ENCODE measurements at places on chromosomes 4 and X.

DNA sequence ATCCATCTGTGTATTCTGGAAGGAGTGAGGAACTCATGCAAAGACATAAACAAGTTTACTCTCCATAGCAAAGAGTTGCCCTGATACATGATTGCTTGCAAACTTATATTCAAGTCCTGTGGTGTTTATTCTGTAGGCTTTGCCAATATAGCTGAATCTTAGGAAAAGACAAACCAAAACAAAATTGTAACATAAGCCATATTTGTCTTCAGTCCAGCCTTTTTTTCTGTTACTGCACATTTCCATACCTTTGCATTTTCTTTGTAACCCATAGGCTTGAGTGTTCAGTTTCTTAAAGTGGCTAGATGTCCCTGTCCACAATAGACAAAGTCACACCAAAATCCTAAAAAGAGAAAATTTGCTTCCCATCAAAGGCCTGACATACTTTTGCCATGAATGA lies 120.4 kb downstream of the PPARGC1A start:
- DNase-seq: no peak

GRCh38 chrX:153410888-153411254 lies 401 bp upstream of the ZFP92 start:
- DNase-seq: no peak

DNA sequence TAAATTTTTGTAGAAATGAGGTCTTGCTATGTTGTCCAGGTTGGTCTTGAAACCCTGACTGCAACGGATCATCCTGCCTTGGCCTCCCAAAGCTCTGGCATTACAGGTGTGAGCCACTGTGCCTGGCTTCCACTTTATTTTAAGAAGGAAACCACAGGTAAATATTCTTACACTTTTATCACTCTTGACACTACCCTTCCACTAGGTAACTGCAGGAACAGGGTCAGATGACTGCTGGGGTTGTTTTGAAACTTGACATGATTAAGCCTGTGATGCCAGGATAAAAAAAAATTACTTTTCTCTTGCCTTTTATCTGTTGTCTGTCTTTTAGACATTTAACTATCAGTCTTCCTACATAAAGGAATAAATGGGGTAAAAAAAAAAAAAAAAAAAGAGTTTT lies 43.5 kb downstream of the COQ2 start:
- DNase-seq: no peak

DNA sequence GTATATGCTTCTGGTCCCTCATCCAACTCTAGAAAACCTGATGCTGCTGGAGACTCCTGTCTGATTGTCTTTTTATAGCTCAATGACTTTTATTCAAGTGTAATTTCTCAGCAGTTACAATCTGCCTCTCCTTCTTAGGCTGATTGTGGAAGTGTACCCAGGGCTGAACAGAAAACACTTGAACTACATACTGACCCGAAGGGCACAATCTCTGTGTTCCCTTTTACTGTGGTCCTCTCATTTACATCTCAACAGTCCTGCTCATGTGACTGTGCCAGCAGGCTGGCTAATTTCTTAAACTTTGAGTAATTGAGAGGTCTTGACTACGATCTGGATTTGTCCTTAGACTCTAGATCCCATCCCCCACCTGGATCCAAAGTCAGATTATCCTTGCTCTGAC lies 863.4 kb downstream of the PDHA2 start:
- DNase-seq: no peak

DNA sequence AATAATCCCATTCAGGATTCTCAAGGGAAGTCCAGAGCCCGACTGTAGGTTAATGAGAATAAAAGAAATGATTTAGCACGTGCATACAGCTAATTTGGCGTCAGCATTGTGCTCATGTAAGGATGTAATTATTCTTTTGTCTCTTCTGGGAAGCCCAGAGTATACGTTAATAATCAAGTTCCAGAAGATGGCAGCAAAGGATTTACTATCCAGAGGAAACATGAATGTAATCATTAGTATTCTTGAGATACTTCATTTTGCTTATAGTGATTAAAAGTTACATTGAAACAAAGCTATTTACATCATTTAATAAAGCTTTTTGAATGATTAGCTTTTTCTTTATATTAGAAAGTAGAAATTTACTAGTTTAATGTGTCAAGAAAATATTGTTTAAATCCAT lies 27.1 kb upstream of the MAP9 start:
- DNase-seq: no peak

DNA sequence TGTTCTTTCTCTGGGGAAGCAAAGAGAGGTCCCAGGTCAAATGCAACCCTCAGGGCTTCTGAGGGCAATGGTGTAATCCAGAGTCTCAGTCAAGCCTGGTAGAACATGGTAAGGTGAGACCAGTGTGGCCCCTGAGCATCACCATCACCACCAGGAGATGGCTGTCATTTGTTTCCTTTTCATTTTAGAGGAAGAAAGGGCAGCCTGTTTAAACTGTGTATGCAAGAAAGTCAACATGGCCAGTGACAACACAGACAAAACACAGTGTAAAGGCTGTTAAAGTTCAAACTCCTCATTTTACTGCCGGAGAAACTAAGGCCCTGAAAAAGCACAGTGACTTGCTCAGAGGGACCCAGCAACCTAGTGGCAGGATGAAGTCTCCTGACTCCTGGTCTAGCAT lies 2.0 kb upstream of the EDA start:
- DNase-seq: no peak

DNA sequence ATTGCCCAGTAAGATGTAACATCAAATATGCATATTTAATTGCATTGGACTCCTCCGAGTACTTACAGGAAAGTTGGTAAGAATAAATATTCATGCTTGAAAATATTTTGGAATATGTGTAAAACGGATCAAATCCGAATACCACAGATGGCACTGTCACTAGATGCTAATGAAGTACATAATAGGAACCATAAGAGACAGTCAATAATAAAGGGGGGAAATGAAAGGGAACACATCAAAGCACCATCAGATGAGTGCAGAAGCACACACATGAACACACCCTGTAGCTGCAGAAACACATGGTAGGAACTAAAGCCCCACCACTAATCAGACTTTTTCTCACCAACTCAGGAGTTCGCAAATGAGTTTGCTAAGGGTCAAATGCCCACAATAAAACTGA lies 52.2 kb upstream of the PAGE5 start:
- DNase-seq: no peak

DNA sequence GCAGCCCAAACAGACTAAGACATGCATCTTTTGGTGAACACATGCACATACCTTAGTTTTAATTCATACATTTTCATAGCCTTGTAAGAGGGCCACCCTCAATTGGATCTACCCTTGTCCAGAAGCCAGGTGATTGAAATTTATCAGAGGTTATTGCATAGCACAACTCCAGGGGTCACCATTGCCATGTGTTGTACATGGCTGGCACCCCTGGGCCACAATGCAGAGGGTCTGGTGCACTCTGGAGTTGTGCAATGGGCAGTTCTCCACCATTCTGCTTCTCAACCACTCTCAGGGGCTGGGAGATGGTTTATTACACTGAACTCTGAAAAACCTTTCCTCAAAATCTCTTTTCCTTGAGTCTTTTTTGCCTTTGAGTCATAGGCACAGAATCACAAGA lies 184.4 kb upstream of the CXorf66 start:
- DNase-seq: no peak

- DNase-seq: no peak
These were observed 109.6 kb downstream of the ANXA3 start for GRCh38 chr4:78661086-78661690.

DNA sequence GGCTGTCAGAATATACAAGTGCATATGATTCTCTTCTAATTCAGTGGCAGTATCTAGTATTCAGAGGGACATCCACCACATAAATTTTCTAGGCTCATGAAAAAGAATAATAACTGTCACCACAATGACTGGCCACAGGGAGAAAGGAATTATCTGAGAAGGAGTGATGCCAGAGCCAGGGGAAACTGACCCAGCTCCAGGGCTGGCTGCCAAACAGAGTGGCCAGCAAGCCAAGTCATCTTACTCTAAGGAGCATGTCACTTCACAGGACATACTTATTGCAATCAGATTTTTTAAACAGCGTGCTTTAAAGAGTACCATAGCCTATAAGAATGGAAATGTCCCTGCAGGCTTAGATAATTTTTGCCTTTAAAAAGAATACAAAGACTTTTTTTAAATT lies 5.8 kb upstream of the SEPTIN11 start:
- no peak for DNase-seq

DNA sequence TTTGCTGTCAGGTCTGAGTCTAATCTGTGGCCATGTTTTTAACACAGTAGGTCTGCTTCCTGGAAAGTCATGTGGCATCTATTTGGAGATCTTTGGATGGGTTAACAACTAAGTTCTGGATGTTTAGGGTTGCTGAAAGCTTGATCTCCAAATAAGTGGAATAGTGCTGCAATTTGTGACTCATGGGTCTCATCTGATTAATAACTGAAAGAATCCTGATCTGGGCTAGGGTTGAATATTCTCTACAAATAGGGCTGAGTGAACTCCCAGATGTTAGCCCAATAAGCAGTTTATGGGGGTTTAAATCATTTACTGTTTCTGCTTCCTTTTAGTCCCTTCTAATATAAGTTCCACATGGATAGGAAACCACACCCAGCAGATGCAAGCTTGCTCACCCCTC lies 23.1 kb downstream of the CT47C1 start:
- no peak for DNase-seq

DNA sequence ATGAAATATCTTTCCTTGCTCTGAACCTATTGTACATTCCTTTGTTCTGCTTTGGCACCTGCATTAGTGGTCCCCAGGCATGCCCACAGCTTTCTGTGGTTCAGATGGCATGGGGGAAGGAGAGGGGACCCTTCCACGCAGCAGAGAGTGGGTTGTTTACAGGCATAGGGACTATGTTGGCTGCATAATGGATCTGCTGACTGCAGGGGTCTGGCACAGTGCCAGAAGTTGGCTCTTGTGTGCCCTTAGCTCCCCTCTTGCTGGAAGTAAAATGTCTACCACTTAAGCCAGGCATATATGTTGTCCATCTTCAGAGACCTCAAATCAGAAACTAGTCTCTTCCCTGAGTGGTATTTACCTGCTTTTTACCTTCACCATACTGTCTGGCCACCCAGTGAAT lies 651.9 kb upstream of the PCDH7 start:
- no peak for DNase-seq

GRCh38 chrX:74349387-74349786 lies 45.4 kb downstream of the ZCCHC13 start:
- no peak for DNase-seq

- no peak for DNase-seq
These were observed 24.6 kb upstream of the MOB1B start for GRCh38 chr4:70877556-70877955.

- no peak for DNase-seq
These were observed 17.7 kb upstream of the ELOVL6 start for GRCh38 chr4:110216129-110216528.

GRCh38 chr4:138204507-138204906 lies 37.6 kb downstream of the SLC7A11 start:
- no peak for DNase-seq

DNA sequence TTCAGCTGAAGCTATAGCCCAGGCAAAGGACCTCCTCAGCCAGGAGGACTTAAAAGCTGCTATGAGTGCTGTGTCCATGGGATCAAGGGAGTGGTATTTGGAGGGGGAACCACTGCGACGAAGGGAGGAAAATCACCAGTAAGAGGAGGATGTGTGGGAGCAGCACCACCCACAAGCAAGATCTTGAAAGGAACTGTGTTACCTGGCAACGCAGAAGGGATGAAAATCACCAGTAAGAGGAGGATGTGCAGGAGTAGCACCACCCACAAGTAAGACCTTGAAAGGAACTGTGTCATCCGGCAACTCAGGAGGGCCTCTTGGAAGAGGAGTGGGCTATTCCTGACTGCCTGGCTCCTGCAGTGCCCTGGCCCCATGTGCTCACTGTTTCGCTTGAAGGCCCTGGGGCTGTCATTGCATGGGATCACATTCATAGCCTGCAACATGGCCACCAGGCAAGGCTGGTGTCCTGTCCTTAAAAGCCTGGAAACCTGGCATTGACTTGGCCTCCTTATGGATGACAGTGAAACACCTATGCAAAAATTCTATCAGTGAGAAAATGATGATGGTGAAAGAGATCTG lies 48.3 kb downstream of the TRMT44 start:
- no peak for DNase-seq

DNA sequence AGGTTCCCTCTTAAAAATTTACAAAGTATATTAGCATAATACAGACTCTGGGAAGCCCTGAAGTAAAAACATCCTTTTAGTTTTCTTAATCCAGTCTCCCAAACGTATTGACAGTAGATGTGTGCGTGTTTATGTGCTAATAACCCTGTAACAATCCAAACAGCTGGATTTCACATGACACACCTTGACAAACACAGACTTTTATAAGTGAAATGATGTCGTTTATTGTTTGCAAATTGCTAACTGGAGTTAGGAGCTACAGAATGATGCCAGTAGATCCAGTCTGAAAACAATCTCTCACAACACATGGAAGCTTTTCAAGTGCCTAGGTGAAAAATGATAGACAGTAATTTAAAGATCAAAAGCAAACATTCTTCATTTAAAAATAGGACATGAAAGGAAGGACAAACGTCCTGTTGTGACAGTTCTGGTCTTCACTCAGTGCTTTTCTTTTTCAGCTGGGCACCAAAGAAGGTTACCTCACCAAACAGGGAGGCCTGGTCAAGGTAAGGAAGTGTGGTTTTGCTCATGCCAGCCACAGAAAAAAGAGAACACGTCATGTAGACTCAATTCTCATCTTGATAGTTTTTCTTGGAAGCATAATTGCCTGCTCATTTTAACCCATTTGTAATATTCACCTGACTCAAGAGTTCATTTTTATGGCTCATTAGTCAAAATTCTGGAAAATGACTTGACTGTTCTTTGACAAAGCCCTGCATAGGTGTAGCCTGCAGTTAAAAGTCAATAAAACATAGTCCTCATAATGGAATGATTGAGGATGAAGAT lies 32.9 kb downstream of the LAMTOR3 start:
- no peak for DNase-seq

- no peak for DNase-seq
These were observed 22.2 kb upstream of the PLP1 start for GRCh38 chrX:103754401-103754800.

- DNase-seq: no peak
These were observed 121.7 kb downstream of the PDS5A start for GRCh38 chr4:39855909-39856512.

DNA sequence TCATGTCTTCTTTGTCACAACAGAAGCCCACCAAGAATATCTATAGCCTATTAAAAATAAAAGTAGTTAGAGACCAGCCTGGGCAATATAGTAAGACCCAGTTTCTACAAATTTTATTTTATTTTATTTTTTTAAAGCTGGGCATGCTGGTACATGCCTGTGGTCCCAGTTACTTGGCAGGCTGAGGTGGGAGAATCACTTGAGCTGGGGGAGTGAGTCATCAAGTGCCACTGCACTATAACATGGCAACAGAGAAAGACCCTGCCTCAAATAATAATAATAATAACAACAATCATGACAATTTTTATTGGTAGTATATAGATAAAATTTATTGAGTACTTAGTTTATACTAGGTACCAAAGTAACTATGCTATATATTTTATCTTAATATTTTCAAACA lies 93.0 kb upstream of the NPFFR2 start:
- no peak for DNase-seq

GRCh38 chr4:5839751-5840674 lies 52.9 kb downstream of the CRMP1 start:
- no peak for DNase-seq

- no peak for DNase-seq
These were observed 136.2 kb downstream of the PPP3CA start for GRCh38 chr4:101211146-101211553.

- DNase-seq: no peak
These were observed 18.2 kb downstream of the ELF4 start for GRCh38 chrX:130091980-130092522.
